ENCODE measurements at places on chromosomes 12 and 14.

DNA sequence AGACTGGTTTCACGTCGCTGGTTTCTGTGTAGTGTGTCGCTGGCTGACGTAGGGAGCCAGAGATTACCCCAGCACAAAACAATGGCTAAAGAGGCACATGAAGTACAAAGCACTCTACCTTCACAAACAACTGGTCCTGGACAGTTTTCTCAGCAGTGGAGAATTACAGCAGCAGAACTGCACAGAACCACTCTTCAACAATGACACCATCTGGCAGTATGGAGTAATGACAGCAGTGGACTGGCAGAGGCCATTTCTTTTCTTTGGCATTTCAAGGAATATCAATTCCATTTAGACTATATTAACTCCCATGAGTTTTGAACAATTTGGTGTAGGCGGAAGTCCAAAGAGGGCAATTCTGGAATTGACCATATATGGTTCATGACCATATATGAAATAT, 1074.1 kb downstream of the AACS start:
- DNase-seq = no peak

- DNase-seq = no peak
Observed at GRCh38 chr14:30957813-30958370, 67.6 kb upstream of the AP4S1 start.

DNA sequence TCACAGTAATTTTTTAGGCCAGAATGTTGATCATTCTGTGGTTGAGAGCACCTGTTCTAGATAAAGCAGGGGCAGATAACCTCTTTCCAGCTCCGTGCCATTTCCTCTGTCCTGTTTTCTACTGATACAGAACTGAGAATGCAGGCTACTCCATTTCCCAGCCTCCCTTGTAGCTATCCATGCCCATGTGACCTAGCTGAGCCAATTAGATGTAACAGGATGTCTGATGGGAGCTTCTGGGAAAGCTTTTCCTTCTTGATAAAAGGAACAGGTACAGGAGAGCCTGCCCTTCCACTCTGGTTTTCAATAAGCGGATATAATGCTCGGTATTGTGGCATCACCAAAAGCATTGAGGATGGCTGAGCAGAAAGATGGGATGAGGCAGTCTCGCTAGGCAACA, 54.2 kb downstream of the LRRC74A start:
- DNase-seq = no peak

- DNase-seq = no peak
Observed at GRCh38 chr12:39389399-39390150, 53.3 kb downstream of the KIF21A start.

- DNase-seq = no peak
Observed at GRCh38 chr12:115323223-115323905, 639.4 kb upstream of the TBX3 start.

DNA sequence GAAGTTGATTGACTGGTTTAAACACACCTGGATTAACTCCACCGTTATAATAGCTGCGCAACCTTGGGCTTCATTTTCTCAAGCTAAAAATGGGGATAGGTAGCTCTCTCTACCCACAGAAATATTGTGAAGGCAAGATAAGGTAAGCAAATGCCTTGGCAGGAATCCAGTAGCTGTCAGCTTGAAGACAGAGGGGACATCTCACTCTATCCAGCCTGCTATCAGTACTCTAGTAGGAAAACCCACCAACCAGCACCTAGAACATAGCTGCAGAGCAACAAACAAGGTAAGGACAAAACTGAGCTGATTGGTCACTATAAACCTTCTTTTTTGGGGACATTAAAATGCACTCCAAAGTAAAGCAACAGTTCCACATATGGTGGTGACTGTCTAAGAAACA, 7.7 kb downstream of the CSRP2 start:
- DNase-seq = no peak

GRCh38 chr12:2052826-2053678, at the start of gene CACNA1C:
TSS of gene CACNA1C (plus strand) at chr12:2052987. CDS start at chr12:2053563, 576 bp downstream.
- peak; percentile 48 for DNase-seq

DNA sequence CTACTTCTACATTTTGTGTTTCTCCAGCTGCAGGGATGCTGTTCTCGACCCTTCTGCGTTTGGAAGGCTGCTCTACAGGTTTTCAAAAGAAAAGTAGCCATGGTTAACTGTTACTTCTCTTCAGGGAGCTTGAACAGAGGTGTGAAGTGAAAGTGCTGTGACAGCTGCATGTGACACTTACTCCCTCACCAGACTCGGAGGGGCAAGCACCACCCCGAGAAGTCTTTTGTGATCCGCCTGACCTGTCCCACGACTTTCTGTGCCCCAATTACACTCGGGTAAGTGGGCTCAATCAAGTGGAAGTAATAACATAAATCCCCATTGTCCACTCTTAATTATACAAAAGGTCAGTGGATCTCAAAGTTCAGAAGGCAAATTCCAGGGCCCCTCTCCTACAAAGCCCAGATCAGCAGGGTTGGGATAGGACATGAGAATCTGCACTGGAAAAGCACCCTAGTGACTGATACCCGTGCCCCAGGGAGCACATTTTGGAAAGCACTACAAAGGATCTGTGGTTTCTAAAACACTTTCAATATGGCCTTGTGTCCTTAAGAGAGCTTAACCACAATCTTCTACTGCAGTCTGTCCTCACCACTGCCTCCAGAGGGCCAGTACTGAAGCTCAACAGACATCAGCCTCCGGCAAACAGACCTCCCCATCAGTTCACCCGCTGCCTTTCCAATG, 11.5 kb downstream of the FICD start:
- no peak for DNase-seq

DNA sequence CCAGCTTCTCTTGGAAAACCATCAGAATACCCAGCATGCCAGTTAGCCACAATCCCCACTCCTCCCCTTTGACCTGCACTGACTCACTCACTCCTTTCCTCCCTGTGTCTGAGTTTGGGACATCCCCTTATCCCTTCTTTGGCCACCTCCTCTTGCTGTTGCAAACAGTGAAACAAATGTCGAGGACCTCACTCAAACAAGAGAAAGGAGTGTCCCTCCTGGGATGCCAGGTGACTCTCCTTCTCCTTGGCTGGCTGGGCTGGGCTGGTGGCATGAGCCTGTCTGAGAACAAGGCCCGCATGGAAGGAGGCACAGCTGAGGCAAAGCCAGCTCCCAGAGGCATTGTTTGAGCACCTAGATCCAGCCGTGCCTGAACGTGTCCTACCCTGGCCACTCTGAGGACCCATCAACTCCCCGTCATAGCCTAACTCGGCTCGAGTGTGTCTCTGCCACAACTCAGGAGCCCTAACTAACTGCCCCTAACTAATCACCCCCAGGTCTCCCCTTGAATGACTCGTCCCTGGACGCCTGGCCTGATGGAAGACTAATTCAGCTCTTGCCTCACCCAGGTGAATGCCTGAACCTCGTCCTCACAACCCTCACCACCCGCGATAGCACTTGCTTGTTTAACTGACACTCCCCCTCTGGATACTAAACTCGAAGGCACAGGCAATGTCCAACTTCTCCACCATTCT, 43.0 kb downstream of the NCOR2 start:
- DNase-seq = no peak

DNA sequence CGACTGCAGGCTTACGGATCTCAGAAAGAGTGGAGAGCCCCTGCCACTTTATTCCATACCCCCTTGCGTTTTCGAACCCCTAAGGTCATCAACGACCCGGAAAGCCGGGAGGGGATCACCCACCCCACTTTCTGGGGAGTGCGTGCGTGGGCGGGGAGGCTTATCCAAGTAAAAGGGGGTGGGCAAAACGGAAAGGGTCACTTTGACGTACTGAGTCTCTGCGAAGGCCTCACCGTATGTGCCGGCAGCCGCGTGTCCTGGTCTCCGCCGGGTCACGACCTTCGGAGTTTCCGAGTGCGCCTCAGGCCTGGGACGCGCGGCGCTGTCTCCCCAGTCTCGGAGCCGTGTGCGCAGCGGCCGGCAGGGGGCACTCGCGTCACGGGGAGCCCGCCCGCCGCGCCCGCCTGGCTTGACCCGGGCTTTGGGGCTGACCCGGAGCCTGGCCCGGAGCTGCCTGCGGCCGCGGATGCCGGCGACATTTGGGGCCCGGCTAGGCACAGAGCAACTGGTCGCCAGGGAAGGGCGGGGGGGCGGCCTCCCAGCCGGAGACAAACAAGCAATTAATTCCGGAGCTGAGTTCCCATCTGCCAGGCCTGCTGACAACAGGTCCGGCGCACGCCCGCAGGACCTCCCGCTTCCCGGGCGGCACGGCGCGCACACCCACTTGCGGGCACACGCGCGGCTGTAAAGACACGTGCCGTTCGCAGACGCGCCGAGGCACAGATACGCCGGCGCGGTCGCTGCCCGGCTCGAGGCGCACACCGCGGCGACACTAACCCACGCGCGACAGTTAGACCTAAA, 890 bp upstream of the KIF26A start:
- peak; percentile 77 for DNase-seq

DNA sequence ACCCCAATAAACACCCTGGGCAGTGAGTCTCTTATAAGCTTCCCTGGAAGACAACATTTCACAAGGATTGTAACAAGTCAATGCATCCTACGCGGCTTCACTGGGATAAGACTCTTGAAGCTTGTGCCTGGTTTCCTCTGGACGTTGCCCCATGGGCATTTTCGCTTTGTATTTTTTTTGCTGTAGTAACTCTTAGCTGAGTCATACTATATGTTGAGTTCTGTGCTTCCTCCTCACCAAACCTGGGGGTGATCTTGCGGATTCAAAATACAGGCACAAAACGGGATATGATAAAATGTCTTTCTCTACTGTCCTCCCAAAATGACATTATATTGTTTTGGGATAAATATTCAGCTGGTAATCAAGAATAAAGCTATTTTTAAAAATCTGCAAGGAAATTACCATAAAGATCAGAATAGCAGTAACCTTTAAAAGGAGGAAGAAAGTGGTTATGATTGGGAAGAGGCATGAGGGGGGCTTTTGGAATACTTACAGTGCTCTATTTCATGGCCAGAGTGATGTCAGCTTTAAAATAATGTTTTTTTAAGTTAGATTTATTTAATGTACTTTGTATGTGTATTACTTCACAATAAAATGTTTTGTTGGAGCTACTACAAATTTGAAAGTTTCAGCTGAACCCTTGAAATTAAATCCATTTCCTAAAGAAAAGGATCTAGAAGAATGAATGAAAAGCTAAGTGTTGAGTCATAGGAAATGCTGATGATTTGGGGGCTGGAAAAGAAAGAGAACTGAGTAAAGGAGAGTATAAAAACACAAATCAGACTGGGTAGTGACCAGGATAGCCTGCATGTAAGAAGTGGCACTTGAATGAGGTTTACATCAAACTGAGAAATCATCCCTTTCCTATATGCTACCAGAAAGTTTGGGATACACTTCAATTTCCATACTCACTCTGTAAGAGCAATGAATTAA, 14.7 kb downstream of the BTBD7 start:
- DNase-seq = peak; percentile 42

DNA sequence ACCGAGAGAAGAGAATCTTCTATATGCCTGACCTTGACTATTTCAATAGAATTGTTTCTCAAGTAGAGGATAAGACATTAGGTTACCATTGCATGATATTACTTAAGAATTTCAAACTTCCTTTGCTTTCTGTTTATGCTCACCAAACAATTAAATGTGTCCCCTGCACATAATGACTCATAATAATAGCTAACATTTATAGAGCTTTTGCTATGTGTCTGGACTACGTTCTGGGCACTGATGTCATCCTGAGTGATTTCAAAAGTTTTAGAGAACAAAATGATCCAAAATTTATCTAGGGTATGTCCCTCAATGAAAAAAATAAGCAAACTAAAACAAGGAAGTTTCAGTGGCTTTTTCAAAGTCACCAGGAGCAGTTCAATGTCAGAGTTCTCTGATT, 38.8 kb downstream of the SLC15A5 start:
- no peak for DNase-seq

- DNase-seq = no peak
Observed at GRCh38 chr14:84446250-84446649, 1083.7 kb upstream of the FLRT2 start.

DNA sequence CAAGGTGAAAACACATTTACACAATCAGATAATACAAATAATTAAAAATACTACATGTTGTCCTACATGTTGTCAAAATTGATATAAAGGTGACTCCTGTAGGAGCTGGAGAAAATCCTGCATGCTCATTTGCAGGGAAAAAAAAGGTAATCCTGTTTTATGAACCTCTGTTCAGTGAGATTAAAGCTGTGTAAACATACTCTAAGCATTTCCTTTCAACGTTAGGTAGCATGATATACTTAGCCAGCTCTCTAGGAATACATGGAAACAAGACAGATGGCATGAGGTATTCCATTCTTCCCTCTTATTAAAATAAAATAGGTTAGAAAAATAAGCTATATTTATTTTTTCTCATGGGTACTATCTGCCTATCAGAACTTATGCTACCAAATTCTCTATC, 635.7 kb upstream of the FLRT2 start:
- no peak for DNase-seq

DNA sequence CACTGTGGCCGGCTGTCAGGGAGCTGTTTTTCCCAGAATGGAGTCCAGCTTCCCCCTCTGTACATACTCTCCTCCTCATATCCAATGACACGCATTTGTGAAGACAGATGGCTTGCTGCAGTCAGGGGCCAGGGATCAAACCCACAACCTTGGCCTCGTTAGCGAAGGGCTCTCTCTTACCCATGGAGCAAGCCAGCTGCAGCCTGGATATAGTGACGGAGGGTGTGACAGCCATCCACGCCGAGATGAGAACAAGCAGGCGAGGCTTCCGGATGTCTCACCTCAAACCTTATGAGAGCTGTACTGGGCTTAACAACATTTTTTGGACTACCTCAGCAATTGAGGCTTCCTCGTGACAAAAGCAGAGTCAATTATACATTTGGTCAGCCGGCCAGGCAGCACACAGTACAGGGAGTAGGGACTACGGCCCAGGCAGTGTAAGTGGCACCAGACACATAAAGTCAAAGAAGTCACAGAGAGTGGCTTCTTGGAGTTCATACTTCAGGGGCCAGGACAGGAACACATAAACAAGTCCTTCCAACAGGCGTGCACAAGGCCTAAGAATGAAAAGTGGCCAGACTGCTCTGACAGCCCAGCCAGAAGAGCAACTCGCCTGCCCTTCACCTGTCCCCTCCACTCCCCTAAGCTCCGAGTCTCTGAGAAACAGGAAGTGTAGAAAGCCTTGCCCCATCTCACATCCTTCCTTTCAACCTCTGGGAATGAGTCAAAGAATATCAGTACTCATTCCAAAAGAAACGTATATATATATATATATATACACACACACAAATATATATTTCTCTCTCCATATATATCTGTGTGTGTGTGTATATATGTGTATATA, 115.1 kb downstream of the TTC7B start:
- no peak for DNase-seq

DNA sequence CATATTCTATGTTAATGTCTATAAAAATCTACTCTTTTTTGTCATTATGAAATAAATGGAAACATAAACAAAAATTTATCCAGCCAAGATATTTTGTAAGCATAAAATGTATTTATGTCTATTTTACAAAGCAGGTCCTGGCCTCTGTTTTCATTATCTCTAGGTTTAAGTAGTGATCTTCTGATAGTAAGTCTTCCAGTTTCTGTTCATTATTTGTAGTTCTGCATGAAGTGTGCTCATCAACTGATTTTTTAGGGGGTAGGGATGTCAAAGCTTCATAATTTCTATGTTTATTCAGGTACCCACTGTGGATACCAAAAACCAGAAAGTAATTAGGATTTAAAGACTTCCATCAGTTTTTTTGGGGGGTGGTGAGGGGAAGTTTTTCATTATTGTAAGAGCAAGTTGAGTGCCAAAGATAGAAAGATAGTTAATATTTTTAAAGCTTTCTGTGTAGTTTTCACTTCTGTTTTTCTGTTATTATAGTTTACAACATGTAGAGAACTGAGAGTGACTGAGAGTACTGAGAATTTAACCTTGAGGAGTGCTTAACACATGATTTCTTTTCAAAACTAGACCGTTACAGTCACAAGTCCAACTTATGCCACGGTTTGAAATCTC, 30.6 kb upstream of the LMO3 start:
- DNase-seq = no peak

Data from HTR-8/SVneo (cell line).